ENCODE measurements at places on chromosomes 12 and 14.

DNA sequence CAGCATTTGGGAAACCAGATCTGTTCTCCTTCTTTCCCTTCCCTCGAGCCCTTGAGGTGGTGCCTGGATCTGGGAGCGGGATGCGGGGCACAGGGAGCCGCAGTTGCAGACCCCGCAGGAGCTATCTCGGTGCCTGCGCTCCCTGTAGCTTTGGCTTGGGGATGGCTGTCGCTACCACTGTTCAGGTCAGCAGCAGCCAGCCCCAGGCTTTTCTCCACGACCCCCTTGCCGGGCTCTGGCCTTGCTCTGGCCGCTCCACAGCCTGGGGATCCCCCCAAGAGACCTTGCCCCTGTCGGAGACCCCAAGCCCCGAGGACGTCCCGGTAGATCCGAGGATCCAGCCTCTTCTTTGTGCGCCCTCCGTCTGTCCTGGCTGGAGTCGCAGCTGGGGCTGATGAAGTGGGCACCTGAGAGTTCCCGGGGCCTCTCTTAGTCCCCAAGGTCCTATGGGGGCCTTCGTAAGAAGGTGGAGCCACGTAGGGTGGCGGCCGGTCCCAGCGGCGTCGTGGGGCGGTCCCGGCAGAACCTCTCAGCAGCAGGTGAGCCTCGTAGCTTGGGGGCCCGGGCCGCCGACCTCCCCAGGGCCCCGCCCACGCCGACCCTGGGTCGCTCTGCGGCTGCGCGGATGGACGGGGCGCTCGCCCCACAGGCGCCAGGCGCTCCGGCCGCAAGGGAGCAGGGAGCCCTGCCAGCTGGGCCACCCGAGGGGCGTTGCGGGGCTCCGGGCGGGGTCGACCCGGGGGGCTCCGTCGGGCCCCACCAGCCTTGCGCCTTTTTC, 1.3 kb downstream of the DDN start:
- DNase-seq, result no peak

DNA sequence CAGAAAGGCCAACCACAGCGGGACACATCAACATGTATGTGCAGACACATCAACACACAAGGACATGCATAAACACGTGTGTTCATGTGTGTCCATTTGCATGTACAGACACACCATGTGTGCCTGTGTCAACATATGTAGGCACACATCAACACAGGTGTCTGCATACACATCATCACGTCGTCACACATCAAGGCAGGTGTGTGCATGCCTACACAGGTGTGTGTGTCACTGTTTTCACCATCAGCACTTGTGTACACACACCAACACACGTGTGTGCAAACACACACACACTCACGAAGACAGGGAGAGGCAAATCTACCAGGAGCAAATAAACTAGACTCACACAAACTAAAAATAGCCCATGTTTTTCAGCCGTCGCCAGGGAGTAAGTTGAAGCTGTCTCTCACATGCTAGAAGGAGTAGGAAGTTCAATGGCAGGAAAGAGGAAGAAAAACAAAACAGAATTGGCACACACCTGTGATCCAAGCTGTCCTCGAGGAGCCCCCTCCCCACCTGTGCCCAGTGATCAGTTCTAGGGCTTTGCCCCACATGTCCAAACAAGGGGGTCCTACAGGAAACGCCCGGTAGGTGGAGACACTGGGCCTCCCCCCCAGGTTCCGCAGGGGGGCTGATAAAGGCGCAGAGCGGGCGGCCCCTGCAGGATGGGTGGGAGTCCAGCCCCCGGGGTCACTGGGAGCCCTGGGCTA, 7.4 kb downstream of the SCARB1 start:
- DNase-seq, result no peak

- DNase-seq, result no peak
Measured at GRCh38 chr12:78697817-78698415, 166.7 kb upstream of the SYT1 start.

DNA sequence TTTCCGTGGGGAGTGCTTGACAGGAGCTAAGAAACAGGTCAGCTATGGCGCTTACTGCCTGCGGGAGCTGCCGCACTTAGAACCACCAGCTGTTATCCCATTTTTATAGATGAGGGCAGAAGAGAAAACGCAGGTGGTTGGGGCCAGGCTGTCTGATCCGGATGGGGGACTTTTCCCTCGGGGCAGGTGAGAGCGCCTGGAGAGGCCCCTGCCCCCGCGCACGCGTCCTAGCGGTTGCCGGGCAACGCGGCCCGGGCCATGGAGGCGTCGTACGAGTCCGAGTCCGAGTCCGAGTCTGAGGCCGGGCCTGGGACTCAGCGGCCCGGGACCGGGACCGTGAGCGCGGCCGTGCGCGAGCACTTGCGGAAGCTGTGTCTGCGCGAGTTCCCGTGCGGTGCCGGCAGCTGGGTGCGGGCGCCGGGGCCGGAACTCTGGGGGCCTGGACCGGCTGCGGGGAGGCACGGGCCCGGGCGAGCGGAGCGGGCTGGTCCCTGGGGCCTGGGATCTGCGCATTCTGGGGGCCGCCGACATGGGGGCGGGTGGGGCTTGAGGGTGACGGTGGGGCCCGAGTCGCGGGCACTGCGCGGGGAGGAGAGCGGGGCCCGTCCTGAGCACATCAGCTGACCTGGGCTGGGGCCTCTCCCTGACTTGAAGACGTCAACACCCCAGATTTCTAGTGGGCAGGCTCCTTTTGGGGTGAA, at the start of gene LRRC43:
Gene LRRC43, plus strand, starts transcription at position 237 of the 701 bp plus-strand sequence. Its CDS starts 22 bp downstream, at position 259.
- DNase-seq, result peak; percentile 21

DNA sequence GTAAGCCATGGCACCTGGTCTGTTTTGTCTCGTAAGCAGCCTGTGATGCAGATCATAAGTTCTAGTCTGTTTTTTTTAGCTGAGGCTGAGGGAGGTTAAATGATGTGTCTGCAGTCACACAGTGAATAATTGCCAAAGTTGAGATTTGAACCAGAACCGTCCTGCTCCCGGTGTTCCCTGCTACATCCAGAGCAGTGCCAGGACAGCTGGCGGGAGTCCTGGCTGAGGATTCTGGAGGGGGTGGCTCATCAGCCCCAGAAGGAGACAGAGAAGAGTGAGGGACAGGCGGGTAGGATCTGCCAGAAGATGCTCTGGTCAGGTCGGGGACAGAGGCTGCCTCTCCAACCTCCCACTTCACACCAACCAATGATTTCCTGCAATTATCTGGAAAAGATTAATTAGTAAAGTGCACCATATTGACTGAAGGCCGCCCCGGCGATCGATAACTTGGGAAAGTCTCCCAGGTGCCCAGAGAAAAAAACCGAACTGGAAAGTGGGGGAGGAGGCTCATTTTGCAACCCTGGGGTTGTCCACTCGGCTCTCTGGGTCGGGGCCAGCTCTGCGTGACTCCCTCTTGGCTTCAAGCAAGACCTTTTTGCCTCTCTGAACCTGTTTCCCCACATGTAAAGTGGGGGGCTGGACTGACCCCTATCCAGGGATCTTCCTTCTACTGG, 42.1 kb downstream of the MVK start:
- DNase-seq, result no peak

GRCh38 chr14:89284333-89285058, 132.5 kb downstream of the FOXN3 start:
- no peak for DNase-seq

GRCh38 chr14:38250331-38250730, 5.6 kb downstream of the CLEC14A start:
- no peak for DNase-seq

DNA sequence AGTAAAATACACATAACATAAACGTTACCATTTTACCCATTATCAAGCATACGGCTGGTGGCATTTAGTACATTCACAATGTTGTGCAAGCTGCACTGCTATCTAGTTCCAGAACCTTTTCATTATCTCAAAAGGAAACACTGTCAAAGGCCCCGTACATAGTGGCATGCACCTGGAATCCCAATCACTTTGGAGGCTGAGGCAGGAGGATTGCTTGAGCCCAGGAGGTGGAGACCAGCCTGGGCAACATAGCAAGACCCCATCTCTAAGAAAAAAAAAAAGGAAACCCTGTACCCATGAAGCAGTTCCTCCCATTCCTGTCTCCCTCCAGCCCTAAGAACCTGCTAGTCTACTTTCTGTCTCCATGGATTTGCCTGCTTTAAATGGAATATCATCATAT, 7.4 kb upstream of the HVCN1 start:
- no peak for DNase-seq
